HS-5 (cell line): ENCODE measurements at places on chromosomes 16 and 17.

DNA sequence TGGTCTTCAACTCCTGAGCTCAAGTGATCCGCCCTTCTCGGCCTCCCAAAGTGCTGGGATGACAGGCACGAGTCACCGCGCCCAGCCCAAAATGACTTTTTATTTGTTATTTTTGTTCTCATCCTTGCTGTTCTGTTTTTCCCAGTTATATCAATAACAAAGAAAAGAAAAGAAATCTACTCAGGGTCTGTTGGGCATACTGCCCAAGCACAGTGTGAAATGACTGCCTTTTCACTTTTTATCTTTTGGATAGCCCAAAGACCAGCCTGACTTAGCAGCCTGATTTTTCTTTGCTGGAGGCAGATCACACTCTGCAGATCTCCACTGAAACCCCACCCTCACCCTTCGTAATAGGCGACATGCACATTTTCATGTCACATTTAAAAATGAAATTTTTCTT, 493.2 kb downstream of the MAF start:
- DNase-seq, result no peak

DNA sequence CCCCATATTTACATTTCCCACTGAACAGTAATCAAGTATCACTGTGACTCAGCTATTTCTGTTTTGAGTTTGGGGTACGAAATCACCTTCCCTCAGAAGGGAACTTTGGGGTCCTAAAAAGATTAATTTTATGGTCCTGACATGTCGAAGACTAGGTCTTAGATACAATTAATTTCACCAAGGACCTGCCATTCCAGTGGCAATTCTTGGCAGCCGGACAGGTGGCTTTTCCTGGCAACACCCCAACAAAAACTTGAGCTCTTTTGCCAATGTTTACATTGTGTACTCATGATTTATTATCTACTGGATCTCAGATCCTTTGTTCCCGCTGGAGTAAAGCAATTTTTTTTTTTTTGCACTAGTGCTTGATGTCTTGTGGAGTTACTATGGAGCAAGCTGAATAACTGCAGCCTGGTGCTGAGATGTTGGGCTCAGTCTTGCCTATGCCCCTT, 14.4 kb downstream of the SLFN5 start:
- no peak for DNase-seq

DNA sequence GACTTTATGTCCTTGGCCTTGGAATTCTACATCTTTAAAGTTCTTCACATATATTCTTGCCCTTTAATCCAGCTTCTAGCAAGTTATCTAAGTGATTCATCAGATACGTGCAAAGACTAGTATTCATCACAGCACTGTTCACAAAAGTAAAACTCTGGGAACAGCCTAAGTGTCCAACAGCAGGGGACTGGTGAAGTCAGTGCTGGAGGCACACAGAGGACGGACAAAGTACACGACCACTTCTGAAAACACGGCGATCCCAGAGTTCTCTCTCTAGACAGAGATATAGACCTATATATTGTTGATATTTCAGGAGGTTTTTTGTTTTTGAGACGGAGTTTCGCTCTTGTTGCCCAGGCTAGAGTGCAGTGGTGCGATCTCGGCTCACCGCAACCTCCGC, 12.8 kb downstream of the CTRB1 start:
- DNase-seq, result no peak

DNA sequence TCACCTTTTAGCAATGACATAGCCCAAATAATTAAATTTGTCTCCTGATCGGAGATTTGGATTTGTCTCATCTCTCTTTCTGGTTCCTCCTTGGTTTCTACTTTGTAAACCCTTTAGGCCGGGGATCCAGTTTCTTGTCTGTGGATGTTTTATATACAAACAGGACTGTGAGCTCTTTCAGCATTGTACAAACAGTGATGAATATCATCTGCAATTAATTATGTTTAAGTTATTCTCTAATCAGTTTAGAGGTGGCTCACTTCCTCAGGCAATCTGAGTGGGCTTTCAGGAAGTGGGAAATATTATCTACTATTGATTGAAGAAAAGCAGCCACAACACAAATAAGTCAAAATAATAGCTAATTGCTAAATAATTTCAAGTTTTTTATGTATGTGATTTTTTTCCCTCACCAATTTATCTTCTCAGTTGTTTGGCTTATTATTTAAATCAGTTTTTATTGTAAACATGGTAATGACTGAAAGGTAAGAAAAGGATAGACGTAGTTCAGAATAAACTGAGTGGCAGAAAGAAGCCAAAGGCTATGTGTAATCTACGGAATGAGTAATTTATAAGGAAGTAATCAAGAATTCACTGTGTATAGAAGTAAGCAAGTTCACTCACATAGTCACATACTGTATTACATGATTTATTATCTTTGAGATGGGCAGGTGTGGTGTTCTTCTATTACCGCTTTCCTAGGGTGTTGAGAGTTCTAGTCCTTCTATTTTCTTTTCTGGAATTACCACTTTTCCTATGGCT, 3.4 kb upstream of the ABCC11 start:
- DNase-seq, result no peak

- no peak for DNase-seq
These were observed 15.5 kb downstream of the LLGL2 start for GRCh38 chr17:75540923-75541503.

DNA sequence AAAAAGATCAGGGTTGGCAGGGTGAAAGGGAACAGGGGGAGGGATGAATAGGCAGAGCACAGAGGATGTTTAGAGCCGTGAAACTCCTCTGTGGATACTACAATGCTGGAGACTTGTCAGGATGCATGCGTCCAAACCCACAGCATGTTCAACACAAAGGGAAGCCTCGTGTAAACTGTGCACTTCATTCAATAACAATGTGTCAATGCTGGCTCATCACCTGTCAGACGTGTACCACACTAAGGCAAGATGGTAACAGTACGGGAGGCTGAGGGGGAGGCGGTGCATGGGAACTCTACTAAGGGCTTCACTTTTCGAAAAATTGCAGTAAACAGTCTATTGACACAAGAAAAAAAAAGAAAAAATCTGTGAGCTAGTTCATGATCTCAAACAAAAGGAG, 63.7 kb downstream of the C16orf95 start:
- no peak for DNase-seq
